ENCODE measurements at places on chromosomes 7 and 10.

DNA sequence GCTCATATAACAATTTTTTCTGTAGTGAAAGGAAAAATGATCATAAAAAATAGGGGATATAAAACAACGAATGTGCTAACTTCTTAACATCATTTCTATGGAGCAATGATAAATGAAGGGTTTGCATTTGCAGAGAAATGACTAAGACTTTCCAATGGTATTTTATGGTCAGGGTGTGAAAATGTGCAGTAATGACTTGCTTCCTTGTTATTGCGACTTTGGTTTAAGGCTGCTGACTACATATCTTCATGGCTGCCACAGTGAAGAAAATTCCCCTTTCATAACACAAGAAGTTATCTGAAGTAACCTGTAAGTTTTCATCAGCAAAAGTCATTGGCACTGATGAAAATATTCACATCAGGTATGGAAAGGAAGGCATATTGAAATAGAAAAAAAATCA is 166.1 kb upstream of the NRG3 start:
- DNase-seq, result no peak

DNA sequence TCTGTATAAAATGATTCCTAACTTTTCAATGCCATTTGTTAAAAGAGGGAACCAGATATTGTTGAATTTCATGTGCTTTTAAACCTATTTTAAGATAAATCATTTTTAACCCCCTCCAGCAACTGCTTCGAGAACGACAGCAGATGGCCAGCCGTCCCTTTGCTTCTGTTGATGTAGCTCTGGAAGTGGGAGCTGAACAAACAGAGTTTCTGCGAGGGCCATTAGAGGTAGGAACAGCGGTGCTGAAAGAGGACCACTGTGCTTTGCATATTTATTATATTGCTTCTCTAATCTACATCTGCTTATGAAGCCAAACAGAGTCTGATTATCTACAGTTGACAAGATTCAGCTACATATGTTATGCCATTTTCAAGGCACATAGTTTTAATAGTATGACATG is 545.9 kb downstream of the GFRA1 start:
- no peak for DNase-seq

DNA sequence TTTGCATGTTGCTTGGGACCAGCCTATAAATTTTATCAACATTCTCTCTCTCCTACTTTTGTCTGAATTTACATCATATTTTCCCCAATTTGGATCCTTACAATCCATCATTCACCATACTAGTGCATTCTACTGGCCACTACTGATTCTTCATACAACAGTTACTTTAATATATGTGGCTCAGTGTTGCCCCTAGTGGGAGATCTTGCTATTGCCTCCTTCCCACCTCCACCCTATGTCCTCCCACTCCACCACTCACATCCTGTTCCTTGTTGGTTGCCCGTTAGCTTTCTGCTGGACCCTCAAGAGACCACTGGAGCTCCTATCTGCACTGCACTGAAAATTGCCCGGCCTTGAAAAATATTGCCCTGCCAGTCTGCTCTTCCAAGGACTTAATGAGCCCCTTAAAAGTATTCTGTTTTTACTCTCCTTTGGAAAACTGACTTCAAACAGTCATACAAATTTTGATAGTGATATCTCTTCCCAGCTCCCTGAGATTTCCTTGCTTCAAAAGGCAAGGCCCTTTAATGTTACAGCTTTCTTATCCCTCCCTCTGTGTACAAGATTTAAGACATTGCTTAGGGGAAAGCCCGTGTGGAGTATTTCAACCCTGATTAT is 243.2 kb upstream of the TMEM229A start:
- peak; percentile 7 for DNase-seq

- peak; percentile 16 for DNase-seq
Observed at GRCh38 chr10:72808001-72808400, 85.5 kb upstream of the OIT3 start.

DNA sequence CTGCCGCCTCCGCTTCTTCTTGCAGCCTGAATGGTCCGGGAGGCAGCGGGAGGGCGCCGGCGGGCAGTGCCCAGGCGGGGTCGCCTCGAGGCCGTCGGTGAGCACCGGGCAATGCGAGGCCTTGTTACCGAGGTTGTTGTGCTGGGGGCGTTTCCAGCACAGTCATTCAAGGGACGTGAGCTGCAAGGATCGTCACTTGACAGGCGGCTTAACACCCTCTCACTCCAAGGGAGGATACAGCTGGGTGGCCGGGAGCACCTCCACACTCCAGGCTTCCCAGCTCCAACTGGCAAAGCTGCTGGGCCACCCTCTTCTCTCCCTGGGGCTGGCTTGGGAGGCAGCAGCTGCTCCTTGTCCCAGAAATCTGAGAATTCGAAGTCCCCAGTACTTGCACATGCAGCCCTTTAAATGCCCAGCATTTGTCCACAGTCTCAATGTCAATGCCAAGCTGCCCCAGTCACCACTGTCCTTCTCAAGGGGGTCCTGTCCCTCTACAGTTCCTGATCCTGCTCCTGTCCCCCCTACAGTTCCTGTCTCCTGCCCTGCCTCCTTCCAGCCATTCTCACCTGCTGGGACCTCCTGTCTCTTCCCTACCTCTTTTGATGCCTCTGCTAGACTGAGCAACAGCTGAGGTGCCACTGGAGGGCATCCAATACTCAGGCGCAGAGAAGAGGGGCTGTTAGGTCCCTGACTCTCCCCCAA is 4.4 kb upstream of the HOXA11 start:
- DNase-seq, result no peak

DNA sequence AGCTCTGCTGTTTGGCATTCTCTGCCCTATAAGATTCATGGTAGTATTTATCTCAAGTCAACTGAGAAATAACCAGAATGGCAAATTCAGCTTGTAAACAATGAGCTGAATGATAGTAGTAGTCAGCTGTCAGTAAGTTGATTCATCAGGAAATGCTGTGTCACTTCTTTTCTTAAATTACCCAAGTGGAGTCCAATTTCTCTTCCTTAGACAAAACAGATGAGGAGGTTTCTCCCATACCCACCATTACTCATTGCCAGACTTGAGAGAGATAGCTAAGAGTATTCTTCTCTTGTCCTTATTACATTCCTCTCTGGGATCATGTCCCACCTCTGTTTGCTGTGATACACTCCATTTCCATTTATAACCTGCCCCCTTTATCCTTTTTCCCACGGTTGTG is 159.8 kb upstream of the STEAP1 start:
- DNase-seq, result no peak

DNA sequence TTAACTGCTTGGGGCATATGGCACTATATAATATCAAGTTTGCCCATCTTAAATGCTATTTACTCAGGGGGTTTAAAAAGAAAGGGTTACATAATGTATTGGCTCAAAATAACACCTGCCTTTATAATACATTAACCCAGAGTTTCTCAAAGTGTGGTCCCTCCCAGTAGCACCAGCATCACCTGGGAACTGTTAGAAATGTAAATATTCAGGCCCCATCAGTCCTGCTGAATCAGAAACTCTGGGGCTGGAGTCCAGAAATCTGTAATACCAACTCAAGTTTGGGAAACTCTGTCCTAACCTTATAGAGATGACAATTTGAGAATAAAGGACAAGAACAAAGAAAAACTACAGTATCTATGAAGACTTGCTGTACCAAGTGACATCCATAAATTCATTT is 270.7 kb downstream of the PARD3 start:
- DNase-seq, result no peak

GRCh38 chr10:43958964-43959363 is 310.3 kb upstream of the ZNF32 start:
- no peak for DNase-seq

- no peak for DNase-seq
Observed at GRCh38 chr10:26571655-26572054, 125.8 kb upstream of the PDSS1 start.

GRCh38 chr7:27157702-27158431 is 1.4 kb upstream of the HOXA7 start:
- no peak for DNase-seq

- no peak for DNase-seq
Observed at GRCh38 chr10:132173185-132173584, 13.6 kb upstream of the DPYSL4 start.

- no peak for DNase-seq
Observed at GRCh38 chr7:5442757-5443305, 19.2 kb upstream of the TNRC18 start.

GRCh38 chr7:108380517-108380916 is 75.7 kb downstream of the NRCAM start:
- DNase-seq, result no peak

DNA sequence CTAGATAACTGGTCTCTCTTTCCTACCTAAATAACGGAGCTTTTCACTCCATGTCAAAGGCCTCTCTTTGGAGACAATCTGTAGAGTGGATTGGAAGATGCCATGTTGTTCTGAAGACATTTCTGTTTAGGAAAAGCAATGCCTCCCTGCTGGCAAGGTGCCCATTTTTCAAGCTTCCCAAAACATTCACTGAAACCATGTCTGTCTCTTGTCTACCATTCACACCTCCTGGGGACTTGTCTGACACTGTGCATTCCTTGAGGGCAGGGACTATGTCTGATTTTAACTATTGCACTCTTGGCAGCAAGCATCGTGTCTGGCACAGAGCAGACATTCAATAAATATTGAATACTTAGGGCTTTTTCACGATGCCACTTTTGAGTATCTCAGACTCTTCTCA is 528.9 kb upstream of the NRP1 start:
- DNase-seq, result no peak

GRCh38 chr7:79722217-79722616 is 268.8 kb upstream of the MAGI2 start:
- DNase-seq, result no peak

DNA sequence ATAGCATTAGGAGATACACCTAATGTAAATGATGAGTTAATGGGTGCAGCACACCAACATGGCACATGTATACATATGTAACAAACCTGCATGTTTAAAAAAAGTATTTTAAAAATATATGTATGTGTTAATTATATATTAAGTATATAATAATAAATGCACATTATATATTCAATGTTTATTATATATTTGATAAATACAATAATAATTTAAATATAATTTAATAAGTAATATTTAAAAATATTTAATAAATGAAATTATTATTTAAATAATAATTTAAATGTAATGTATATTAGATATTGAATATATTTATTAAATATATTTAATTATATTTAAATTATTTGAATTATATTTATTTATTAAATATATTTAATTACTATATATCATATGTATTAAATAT is 661.3 kb upstream of the COBL start:
- no peak for DNase-seq

DNA sequence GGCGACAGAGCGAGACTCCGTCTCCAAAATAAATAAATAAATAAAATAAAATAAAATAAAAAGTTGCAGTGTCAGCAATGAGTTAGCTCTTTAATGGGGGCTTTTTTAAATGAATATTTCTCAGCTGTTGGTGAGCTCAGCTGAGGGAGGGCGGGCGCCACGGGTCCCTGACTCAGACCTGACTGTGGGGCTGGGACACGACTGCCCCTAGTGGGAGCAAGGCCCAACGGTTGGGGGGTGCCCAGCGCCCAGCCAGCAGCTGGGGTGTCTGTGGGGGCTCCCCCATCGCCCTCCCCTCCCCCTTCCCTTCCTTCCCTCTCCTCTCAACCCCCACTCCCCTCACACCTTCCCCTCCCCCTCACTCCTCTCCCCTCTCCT is 46.6 kb downstream of the PWWP2B start:
- no peak for DNase-seq

DNA sequence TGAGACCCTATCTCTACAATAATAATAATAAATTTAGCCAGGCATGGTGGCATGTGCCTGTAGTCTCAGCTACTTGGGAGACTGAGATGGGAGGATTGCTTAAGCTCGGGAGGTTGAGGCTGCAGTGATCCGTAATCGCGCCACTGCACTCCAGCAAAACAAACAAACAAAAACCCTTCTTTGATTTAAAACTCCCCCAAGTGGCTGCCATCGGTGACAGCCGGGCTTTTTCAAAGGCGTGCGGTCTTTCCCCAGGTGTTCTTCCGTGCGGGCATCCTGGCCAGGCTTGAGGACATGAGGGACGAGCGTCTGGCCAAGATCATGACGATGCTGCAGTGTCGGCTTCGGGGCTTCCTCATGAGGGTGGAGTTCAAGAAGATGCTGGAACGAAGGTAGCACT is 1.9 kb upstream of the MYH16 start:
- DNase-seq, result no peak

- no peak for DNase-seq
Observed at GRCh38 chr10:5598085-5598690, 68.2 kb downstream of the ASB13 start.

- DNase-seq, result peak; percentile 50
Observed at GRCh38 chr10:63217120-63217605, 84.0 kb downstream of the NRBF2 start.

- DNase-seq, result no peak
Observed at GRCh38 chr10:117621196-117621595, 78.7 kb downstream of the EMX2 start.

GRCh38 chr10:66804962-66805361 is 120.9 kb upstream of the LRRTM3 start:
- no peak for DNase-seq

DNA sequence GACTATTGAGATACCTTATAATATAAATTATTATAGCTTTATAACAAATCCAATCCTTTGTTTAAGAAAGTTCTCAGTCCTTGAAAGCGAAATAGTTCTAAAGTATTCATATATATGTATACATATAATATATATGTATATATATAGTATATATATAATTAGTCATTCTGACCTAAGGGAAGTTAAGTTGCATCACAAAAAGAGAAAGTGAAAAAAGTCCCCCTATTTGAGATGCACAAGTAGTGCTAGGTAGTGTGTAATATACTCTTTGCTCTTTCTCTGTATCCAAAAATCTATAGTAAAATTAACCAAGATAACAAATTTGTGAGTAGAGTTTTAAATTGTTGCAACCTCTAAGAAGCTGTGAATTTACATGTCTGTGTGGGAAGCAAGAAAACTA is 13.3 kb upstream of the IFIT1B start:
- DNase-seq, result no peak

GRCh38 chr7:112540839-112541577 is 60.2 kb downstream of the LSMEM1 start:
- DNase-seq, result no peak

- DNase-seq, result no peak
Observed at GRCh38 chr7:128407751-128408708, 1.8 kb downstream of the IMPDH1 start.

DNA sequence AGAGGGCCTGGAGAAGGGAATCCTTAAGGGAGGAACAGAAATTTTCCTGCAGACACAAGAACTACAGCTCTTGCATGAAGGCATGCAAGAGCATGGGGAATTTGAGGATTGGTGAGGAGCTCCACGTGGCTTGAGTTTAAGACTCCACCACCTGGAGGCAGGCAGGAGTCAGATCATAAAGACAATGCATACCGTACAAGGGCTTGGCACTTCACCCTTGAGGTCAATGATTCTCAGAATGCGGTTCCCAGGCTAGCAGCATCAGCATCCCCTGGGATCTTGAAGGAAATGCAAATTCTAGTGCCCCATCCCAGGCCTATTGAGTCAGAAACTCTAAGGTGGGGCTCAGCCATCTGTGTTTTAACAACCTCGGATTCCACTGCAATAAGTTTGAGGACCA is 143.8 kb downstream of the C7orf25 start:
- no peak for DNase-seq
